ENCODE measurements at places on chromosomes 7 and 10. TPM values are rescaled to one million over a fixed set of nuclear protein-coding genes. Genes with fewer than 3 reads are reported as not detected.

- H3K4me1 ChIP-seq: peaks cover 8% of the 10 kb centered on the region
- no peak overlapping the region for H3K4me3 ChIP-seq
- no peaks in the 10 kb centered on the region for H3K27me3 ChIP-seq
- no peak for DNase-seq
- H3K27ac ChIP-seq: no peak overlapping the region
These were observed 70.2 kb downstream of the ZRANB1 start for GRCh38 chr10:125011926-125012705.

DNA sequence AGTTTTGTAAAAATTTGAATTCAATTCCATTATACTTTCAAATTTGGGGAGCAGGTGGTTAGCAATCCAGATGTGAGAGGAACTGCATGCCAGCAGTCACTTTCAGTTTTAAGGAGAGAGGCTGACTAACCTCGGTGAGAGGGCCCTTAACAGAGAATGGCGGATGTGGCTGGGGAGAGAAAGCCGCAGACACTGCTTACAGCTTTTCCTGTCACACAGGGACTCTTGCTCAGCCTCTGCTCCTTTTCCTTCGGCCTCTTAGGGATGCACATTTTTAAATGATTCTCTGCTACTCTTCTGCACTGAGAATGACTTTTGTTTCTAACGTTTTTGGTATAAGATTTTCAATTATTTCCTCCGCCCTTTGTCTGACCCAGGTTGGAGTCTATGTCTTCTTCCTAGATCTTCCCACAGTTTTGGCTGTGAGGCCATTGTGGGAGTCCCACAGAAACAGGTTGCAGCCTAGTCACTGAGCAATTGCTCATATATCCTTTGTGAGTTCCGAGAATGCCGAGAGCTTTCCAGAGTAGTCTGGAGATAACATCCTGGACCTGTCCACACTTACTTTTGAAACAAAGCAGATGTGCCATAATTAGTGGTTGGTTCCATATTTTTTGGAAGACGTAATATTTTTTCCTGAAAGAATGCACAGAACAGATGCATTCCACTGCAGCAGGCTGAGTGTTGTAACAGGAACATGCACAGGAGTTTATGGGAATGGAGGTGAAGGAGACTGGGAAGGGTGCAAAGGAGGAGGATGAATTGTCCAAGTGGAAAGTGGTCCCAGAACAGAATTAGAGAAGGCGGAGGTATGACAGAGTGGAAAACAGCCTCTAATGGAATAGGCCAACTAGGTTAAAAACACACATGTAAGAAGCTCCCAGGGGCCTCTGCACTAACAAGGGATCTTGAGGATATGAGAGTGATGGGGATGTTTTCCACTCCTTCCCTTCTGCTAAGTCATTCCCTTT lies 168.0 kb upstream of the ZNF32 start:
- H3K36me3 ChIP-seq: no peaks in the 10 kb centered on the region
- no peaks in the 10 kb centered on the region for H3K4me1 ChIP-seq
- peak overlapping the region; percentile 25 for H3K4me3 ChIP-seq
- no peak overlapping the region for H3K27ac ChIP-seq
- 0 out of 2 replicates have a peak, but pooled peaks cover 5% of the 10 kb centered on the region for H3K27me3 ChIP-seq

DNA sequence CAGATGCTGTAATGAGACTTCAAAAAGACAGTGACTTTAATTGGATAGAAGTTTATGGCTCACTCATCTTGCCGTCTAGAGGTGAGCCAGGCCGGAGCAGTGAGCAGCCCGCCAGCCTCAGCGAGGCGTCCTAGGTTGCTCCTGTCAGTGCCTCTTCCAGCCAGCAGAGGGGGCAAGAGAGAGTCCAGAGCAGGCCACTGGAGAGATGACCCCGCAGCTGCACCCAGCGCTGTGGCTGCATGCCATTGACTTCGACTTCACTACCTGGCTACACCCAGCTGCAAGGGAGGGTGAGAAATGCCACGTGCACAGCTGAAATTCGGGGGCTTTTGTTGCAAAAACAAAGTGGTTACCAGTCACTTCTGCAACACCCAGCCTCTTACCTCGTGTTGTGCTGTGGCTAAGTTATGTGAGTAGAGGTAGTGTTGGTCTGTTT lies 26.5 kb downstream of the NUB1 start:
- H3K4me3 ChIP-seq: no peak overlapping the region
- peaks cover 3% of the 10 kb centered on the region for H3K4me1 ChIP-seq
- no peaks in the 10 kb centered on the region for H3K27me3 ChIP-seq
- 0 out of 2 replicates have a peak, but pooled peaks cover 4% of the 10 kb centered on the region for H3K36me3 ChIP-seq
- H3K27ac ChIP-seq: no peak overlapping the region
- DNase-seq: peak; percentile 75

GRCh38 chr7:130349911-130350782 lies 5.5 kb downstream of the CPA5 start:
- no peak overlapping the region for H3K4me3 ChIP-seq
- no peaks in the 10 kb centered on the region for H3K36me3 ChIP-seq
- no peak for DNase-seq
- H3K27ac ChIP-seq: no peak overlapping the region
- peaks cover 11% of the 10 kb centered on the region for H3K4me1 ChIP-seq

DNA sequence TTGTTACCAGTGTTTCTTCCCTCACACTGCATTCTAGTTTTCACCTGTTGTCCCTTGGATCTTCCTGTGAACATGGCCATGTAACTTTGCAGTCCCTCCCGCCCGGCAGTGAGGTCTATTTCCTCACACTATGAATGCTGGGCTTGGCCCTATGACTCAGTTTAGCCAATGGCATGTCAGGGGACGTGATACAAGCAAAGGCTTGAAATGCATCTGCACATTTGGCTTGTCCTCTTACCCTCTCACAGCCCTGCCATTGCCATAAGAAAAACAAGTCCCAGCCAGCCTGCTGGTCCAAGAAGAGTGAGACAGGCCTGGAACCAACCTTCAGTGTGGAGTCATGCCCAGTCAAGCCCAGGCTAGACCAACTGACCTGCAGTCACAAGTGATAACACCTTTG lies 17.1 kb upstream of the EZH2 start:
- no peaks in the 10 kb centered on the region for H3K36me3 ChIP-seq
- 0 out of 2 replicates have a peak, but pooled peaks cover 3% of the 10 kb centered on the region for H3K4me1 ChIP-seq
- H3K27me3 ChIP-seq: no peaks in the 10 kb centered on the region
- H3K4me3 ChIP-seq: no peak overlapping the region
- H3K27ac ChIP-seq: no peak overlapping the region
- no peak for DNase-seq

- no peak overlapping the region for H3K4me3 ChIP-seq
- no peaks in the 10 kb centered on the region for H3K27me3 ChIP-seq
- H3K36me3 ChIP-seq: no peaks in the 10 kb centered on the region
- no peak overlapping the region for H3K27ac ChIP-seq
These were observed 503.2 kb downstream of the NRG3 start for GRCh38 chr10:82378146-82378545.

DNA sequence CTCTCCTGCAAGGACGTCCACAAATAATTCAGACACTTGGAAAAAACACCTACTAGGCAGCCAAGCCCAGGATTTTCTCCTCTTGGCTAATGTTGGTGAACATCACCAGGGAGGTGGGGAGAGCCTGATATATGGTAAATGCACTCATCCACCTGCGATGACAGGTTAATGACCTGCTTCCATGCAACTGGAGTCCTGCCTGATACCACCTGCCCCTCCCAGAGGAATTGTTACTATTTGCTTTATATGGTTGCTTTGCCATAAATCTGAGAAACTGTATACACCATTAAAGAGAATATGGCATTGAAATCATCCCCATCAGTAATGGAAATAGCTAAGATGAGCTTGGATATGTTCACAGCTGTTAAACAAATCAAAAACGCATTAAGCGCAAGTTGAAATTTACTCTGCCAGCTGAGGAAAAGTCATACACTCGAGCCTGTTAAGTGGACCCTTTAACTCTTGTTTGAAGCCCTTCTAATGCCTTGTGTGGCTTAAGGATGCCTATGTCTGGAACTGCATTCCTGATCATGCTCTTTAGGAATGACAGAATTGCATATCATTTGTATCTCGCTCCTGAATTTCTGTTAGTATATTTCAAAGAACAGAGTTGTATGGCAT lies 208.3 kb downstream of the PRPF18 start:
- no peak for DNase-seq
- no peaks in the 10 kb centered on the region for H3K36me3 ChIP-seq

- H3K27me3 ChIP-seq: no peaks in the 10 kb centered on the region
- H3K4me3 ChIP-seq: no peak overlapping the region
- no peak overlapping the region for H3K27ac ChIP-seq
- peaks cover 29% of the 10 kb centered on the region for H3K4me1 ChIP-seq
- H3K36me3 ChIP-seq: no peaks in the 10 kb centered on the region
- peak; percentile 36 for DNase-seq
These were observed 36.6 kb upstream of the PDLIM1 start for GRCh38 chr10:95327367-95327766.

Gene OPN1SW
- total RNA-seq: not detected

Gene MALRD1
- not detected for total RNA-seq

GRCh38 chr10:69957241-69957885 lies 95.3 kb upstream of the MACROH2A2 start:
- H3K36me3 ChIP-seq: peaks cover 15% of the 10 kb centered on the region
- H3K27ac ChIP-seq: no peak overlapping the region
- no peaks in the 10 kb centered on the region for H3K4me1 ChIP-seq
- H3K4me3 ChIP-seq: no peak overlapping the region

- DNase-seq: peak; percentile 43
- peaks cover 18% of the 10 kb centered on the region for H3K4me1 ChIP-seq
- no peaks in the 10 kb centered on the region for H3K27me3 ChIP-seq
- H3K4me3 ChIP-seq: peak overlapping the region; percentile 94
- no peak overlapping the region for H3K27ac ChIP-seq
- H3K36me3 ChIP-seq: peaks cover 10% of the 10 kb centered on the region
These were observed 679 bp downstream of the ARF5 start for GRCh38 chr7:127588697-127589482.

DNA sequence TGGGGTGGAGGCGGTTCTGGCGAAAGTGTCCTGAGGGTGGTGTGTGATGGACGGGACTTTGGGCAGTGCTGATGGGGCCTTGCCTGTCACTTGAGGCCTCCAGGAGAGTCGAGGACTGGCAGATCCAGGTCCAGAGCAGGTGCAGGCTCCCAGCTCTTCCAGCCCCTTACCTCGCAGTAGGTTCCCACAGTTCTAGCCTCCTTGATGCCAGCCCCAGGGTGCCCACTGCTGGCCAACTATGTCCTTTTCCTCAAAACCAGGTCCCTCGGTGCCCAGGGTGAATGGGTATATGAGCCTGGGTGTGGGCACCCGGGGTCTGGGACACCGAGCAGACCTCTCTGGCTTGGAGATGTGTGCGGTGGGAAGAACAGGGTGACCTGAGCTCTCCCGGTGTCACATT lies 8.3 kb downstream of the FAM20C start:
- no peaks in the 10 kb centered on the region for H3K4me1 ChIP-seq
- H3K36me3 ChIP-seq: peaks cover 12% of the 10 kb centered on the region
- H3K27me3 ChIP-seq: no peaks in the 10 kb centered on the region
- no peak overlapping the region for H3K4me3 ChIP-seq
- H3K27ac ChIP-seq: no peak overlapping the region

DNA sequence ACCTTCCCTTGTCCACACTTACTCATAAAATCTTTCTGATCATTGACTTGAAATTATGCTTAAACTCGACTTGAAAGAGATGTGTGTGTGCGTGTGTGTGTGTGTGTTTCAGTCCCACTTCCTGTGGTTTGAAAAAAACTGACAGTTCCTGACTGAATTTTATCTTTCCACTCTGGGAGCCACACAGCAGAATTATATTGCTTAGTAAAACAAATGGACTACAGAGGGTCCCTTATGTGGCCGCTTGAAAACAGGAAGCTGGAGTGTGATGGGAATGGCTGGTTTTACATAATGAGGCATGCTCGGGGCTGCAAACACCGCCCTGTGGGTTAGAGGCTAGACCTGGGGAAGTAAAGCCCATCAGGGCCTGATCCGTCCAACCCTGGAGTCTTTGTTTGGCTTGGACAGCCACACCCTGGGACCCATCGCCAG lies 54.8 kb downstream of the LYZL1 start:
- DNase-seq: no peak
- H3K36me3 ChIP-seq: no peaks in the 10 kb centered on the region
- H3K4me1 ChIP-seq: no peaks in the 10 kb centered on the region
- no peaks in the 10 kb centered on the region for H3K27me3 ChIP-seq
- no peak overlapping the region for H3K27ac ChIP-seq

GRCh38 chr10:37619336-37619735 lies 238.1 kb downstream of the ZNF248 start:
- H3K27ac ChIP-seq: no peak overlapping the region
- no peaks in the 10 kb centered on the region for H3K4me1 ChIP-seq
- no peak overlapping the region for H3K4me3 ChIP-seq
- no peaks in the 10 kb centered on the region for H3K27me3 ChIP-seq
- no peaks in the 10 kb centered on the region for H3K36me3 ChIP-seq

DNA sequence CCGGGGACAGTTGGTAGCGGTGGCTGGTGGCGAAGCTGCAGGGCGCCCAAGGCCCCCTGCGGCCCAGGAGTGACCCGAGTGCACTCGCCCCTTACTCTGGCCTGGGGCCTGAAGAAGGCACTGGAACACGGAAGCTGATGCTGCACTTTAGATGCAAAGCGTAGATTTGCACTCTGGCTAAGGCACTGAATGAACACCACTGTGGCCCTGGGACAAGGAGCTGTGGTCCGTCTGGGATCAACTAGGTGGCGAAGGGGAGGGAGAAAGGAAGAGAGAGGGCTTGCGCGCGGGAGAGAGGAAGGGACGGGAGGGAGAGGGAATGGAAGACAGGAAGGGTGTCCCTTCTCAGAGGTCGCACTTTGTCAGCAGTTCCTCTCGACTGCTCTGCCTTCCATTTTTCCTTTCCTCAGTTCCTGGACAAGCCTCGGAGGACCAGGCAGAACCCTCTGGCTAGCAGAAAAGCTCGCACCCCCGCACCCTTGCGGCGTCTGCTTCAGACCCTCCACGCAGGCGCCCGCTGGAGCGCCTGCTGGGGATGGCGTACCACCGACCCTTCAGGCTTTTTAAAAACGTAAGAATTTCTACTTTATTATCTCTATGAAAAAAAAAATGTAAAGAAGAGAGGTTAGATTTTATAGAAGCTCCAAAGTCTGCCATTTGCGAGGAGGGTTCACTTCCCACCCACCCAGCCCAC lies 1.2 kb downstream of the FERD3L start:
- H3K27ac ChIP-seq: no peak overlapping the region
- no peak overlapping the region for H3K4me3 ChIP-seq
- H3K27me3 ChIP-seq: no peaks in the 10 kb centered on the region
- no peak for DNase-seq
- H3K36me3 ChIP-seq: no peaks in the 10 kb centered on the region

DNA sequence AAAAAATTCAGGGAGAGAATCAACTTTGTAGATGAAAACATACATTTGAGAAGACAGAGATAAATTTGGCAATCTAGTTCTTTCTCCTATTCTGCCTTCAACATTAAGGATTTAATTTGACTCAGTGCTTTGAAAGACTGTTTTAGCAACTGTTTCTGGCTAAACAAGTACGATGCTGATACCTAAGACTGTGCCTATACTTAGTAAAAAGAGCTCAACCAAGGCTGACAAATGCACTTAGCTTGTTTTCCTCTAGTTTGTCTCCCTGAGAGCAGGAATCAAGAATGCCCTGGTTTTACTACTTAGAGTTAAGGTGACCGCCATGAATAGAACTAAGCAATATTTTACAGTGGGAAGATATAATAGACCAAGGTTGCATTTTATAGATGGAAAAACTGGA lies 49.5 kb downstream of the NRP1 start:
- H3K4me3 ChIP-seq: no peak overlapping the region
- H3K27ac ChIP-seq: no peak overlapping the region
- peaks cover 81% of the 10 kb centered on the region for H3K36me3 ChIP-seq
- H3K4me1 ChIP-seq: peaks cover 39% of the 10 kb centered on the region
- H3K27me3 ChIP-seq: no peaks in the 10 kb centered on the region

Gene C10orf62
- not detected for total RNA-seq
